ENCODE measurements at places on chromosomes 7 and 10.

DNA sequence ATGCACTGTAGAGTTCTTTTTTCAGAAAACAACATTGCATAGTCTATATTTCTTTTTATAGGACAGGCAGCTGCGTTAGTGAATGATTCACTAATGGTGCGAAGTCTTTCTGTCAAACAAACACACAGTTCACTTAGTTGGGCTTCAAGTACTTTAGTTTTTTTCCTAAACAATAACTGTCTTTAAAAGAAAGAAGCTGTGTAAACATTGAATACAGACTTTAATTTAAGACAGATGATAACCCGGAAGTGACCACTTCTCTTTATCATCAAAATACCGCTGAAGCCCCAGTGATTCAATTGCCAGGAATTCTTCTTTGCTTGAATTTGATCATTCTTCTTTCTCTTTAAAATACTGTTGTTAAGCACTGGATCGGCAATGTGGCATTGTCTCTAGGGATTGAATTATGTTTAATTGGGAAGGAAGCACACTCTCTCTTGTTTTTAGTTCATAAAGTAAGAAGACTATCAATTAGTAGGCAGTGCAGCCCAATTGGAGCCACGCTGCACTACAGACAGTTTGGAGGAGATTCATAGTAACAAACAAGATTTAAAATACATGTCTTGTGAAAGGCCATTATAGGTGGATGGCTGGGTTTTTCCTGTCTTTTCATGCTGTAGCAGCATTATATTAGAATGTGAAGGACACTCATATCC is 30.4 kb downstream of the CNTNAP2 start:
- no peak for DNase-seq

DNA sequence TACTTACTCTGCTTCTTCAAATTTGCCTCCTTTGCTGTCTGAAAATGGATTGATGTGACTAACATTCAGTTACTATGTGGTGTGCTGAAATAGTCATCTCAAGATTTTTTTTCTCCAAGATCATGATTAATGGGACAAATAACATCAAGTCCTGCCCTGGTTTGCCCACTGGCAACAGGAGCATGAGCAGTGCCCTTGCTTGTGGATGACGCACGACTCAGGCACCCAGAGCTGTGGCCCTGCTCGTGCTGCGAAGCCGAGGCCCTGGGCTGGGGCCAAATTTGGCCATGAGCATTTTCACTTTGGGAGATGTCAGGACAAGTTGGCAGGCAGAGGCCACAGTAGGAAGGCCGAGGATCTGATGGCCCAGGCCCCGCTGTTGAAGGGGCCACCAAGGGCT is 239.8 kb upstream of the IGFBP3 start:
- no peak for DNase-seq

DNA sequence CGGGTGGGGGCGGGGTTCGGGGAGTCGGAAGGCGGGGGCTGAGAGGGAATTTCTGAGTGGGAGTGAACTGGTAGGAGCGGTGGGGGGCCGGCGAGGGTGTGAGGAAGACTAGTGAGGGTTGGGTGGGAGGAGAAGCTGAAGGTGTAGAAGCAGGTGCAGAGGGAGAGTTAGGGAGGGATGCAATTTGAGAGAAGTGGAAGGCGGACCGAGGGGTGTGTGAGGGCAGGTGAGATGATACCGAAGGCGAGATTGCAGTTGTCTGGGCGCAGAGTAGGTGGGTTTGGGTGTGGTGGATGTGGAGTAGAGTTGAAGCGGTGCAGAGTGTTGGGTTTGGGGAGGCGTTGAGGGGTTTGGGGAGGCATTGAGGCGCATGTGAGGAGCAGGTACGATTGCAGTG is 643 bp downstream of the KAT6B start:
- DNase-seq, result no peak

- no peak for DNase-seq
These were observed 17.7 kb upstream of the NRP1 start for GRCh38 chr10:33352175-33352574.

DNA sequence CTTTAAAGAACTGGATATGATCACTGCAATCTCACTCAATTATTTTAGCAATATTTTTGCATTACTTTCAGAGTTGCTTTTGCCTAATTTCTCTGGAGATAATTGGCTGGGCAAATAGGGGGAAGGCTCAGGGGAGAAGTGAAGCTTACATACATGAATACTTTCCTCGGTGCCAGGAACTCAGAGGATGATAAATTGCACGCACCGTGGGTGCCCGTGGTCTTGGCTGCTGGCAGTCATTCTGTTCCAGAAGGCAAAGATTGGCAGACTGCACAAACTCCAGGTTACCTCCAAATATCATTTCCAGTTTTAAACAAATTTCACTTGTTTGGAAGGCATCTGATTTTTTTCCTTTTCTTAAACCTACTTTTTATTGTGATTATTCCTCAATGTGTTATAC is 197.8 kb upstream of the TMEM72 start:
- DNase-seq, result no peak

DNA sequence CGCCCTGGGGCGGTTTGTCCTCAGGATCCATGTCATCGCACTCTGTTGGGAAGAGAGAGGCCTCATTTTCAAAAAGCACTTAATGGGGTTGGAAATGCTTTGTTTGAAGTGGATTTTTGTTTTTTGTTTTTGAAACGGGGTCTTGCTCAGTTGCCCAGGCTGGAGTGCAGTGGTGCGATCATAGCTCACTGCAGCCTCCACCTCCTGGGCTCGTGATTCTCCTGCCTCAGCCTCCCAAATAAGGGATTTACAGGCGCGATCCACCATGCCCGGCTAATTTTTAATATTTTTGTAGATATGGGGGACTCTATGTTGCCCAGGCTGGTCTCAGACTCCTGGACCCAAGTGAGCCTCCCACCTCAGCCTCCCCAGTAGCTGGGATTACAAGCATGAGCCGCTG is 735 bp downstream of the FKBP6 start:
- DNase-seq, result no peak

GRCh38 chr7:27215356-27215755 is 15.5 kb upstream of the HOXA13 start:
- DNase-seq, result no peak

DNA sequence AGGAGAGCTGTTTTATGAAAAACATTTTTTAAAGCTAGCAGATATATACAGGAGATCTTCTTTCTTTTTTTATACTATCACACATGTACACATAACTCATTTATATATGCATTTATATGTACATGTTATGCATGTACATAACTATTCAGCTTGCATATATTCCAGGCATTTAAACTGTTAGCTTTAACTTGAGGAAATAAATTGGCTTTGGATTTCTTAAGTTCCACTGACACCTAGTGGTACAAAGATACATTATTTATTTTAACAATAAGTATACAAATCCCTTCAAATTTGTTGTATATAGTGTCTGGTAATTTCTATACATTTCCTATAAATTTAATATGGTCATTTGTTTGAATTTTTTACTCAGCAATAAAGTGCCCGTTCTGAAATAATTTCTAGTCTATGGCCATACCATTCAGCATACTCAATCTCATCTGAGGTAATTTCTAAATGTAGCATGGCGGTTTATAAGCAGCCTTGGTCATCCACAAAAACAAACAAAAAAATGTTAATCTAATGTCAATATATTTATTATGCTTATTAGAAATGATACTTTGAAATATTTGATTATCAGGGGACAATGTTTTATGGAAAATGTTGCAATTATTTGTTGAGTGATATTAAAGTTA is 11.6 kb downstream of the ZDHHC6 start:
- DNase-seq, result no peak

GRCh38 chr10:612696-613095 is 76.8 kb downstream of the DIP2C start:
- no peak for DNase-seq

- DNase-seq, result no peak
These were observed 345.1 kb downstream of the ARL4A start for GRCh38 chr7:13032576-13032975.

DNA sequence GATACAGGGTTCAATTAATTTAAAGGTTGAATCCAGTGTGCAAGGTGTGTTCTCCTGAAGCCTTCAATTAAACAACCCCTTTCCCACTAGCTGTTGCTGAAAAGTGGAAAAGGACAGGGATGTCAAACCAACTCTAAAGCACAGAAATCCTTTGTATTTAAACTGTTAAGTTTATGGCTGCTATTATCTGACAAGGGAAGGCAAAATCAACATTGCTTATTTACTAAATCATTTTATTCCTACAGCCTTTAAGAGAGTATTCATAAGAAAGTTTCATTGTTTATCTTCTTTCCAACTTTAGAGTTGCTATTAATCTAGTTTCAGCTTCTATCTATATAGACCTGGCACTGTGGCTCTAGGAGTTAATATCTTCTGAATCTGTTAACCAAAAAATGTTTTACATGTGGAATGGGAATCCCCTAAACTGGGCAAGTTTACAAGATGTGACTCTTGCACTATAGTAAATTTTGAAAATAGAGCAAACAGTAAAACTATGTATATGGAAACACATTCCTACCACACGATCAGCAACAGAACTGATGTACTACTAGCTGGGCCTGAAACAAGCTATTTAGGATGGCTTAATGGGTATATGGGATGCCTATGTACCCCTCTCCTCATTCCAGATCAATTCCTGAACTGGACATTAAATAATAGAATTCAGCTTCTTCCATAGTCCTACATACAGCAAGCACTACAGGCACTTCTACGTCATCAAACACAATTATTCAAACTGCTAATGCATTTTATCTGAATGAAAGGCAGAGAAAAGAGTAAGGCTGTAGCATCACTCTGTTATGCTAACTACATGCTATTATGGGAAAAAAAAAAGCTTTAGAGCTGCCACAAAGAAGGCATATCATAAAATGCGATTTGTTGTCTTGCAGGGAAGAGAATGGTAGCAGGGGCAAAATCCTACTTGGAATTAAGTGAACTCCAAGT is 52.8 kb downstream of the CDK6 start:
- no peak for DNase-seq

DNA sequence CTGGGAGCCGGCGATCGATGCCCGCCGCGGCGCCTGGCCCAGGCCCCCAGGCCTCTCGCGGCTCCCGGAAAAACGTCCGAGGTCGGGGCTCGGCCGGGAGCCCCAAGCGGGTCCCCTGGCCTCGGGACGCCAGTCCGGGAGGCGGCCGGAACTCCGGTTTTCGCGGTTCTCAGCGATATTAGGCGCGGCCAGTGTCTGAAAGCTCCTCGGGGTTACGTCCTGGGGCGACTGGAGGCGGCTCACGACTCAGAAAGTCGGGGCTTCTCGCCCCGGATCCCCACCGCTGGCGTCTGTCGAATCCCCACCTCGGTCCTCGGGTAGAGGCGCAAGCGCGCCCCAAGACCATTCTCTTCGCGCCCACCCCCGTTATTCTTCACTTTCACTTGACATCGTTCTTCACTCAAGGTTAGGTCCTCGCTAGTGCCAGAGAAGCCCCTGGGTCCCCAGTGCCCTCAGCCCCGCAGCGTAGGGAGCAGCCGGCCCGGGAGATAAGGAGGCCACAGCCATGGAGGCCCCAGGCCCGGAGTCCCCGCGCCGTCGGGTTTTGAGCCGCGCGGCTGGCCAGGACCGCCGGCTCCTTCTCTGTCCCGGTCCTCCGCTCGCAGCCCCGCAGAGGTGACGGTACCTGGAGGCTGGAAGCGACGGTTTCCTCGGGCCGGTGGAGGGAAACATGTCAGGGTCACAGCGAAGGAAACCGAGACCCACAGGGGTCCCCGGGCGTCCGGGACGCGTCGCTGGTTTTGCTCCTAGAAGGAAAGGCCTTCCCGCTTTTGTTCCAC is 35.2 kb upstream of the EBLN1 start:
- DNase-seq, result peak; percentile 21

DNA sequence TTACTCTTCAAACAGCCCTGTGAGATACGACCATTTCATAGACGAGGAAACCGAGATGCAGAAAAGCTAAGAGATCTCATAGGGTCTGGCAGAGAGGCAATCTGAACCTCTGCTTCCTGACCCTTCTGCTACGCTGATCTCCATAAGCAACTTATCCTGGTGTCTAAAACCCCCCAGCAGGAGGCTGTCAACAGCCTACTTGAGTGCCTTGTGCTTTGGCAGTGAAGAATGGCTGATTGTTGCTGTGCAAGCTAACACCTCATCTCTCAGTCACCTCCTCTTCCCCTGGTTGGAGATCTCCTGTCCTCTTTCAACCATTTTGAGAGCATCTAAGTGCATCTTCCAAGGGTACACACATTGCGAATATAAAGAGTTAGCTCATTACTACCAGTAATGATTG is 86.2 kb downstream of the AOAH start:
- no peak for DNase-seq

GRCh38 chr7:28078036-28078901 is 102.3 kb downstream of the JAZF1 start:
- DNase-seq, result peak; percentile 50

All from CD4-positive, alpha-beta T cell treated with Interleukin-6 at 100 ng/mL for 8 hours (primary cell).